ENCODE measurements at places on chromosomes 3 and 15.
A peak's percentile ranks its signal among the peaks of the same experiment; 100 is the strongest.

- DNase-seq = peak; percentile 12
Observed at GRCh38 chr3:11774296-11774877, 72.3 kb downstream of the TAMM41 start.

- no peak for DNase-seq
Observed at GRCh38 chr3:52099001-52099401, 42.6 kb upstream of the DUSP7 start.

DNA sequence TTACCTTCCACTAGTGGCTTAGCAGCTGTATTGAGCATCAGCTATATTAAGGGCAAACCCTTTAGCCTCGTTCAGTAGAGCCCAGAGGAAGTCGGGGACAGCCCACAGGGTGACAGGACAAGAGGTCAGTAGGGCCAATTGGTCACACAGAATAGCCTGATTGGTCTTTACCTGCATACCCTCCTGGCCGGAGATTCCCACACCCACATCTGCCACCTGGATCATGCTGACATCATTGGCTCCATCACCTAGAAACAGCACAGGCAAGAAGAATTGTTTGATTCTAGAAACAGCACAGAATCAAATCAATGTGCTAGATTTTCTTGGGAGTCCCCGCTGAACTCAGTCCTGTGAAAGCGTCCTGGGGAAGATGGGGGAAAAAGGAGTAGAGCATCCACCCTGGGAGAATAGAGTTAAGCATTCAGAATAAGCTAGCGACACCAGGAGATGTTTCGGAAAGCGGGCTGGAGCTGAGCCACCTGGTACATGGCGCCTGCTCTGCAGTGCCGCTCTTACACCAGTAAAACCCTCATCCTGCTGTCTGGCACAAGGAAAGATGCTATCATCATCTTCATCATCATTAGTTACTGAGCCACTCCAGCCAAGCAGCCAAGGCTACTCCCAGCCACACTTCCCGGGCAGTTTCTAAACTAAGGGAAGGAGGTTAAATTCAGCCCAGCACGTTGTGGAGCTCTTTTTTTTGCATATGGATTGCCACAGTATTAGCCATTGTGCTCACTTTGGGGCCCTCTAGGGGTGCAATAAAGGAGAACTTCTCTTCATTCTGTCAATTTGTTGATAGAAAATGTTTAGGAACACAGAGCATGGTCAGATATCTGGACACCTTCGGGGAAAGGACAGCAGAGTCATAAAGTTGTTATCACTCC, 171.3 kb downstream of the ATP10A start:
- DNase-seq = no peak

GRCh38 chr3:106049821-106050220, 181.0 kb upstream of the CBLB start:
- DNase-seq = no peak

DNA sequence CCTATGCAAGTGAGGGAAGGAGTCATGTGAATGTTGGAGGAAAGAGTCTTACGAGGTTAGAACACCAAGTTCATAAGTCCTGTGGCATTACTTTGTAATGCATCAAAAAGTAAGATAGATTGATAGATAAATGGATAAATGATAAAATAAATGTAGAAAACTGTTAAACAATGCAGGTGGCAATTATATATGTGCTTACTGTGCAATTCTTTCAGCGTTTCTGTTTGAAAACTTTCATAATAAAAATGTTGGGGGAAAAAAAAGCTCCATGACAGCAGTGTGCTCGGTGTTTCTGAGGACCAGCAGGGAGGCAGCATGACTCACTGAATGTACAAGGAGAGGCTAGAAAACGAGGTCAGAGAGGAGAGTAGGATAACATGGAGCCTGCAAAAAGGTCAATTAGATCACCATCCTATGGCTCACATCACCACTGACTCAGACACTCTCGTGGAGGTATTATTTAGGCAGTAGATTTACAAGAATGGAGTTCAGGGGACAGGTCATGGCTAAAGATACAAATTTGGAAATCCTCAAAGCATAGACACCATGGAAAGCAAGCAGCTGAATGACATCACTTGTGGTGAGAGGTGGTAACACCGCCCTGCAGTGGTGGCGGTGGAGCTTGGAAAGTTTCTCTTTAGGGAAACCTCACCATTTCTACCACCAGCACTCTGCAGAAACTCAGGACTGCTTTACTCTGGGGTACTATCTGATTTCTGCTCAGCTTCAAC, 219.8 kb downstream of the CTNNB1 start:
- DNase-seq = no peak

DNA sequence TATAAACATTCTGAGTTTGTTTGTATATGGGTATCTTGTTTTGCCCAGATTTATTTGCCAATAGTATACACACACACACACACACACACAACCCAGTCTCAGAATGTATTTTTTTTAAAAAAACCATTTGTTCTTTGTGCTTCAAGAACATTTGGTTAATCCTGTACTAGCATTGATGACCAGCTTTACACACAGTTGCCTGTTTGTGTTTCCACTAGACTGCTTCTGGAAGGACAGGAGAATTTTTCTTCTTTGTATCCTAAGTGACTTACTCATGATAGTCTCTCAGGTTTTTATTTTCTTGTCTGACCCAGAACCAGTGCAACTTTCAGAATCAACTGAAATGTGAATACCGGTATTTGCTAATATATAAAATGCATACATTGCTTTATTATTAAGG, 40.5 kb downstream of the U2SURP start:
- DNase-seq = no peak

GRCh38 chr15:31230630-31231485, 95.8 kb upstream of the KLF13 start:
- no peak for DNase-seq

DNA sequence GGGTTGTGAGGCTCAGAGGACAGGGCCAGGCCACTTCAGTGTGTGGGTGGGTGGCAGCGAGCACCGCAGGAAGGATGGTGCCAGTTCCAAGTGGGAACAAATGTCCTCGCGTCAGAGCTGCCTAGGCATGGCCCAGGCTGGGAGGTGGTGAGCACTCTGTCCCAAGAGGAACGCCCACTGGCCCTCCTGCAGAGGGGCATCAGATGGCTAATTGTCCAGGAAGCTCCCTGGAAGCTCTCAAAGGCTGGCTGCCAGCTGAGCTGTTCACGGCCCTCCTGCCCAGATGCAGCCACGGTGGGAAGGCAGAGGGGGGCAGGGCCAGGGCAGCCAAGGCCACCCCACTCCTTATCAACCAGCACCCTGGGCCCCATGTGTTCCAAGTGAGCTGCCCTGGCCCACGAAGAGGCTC, 55.2 kb downstream of the IQSEC1 start:
- no peak for DNase-seq

- DNase-seq = no peak
Observed at GRCh38 chr3:1380926-1381646, 288.3 kb downstream of the CNTN6 start.

- no peak for DNase-seq
Observed at GRCh38 chr3:82000773-82001172, 239.3 kb upstream of the GBE1 start.

DNA sequence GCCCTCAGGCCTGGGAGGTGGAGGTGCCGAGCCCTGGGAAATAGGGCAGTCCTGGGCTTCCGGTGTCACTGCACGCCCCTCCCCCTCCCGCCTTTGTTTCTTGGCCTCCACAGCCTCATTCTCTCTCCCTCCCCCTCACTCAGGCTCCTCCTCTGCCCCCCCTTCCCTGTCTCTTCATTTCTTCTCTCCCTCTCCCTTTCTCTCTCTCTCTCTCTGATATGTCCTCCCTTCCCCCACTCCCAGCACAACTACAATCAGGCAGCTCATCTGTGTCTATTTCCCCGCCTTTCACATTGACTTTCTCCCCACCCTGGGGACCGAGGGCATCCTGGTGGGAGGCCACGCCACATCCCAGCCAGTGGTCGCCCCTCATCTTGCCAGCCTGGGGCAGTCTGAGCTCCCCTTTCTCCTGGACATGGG, 40.2 kb downstream of the IDH2 start:
- DNase-seq = peak; percentile 76

DNA sequence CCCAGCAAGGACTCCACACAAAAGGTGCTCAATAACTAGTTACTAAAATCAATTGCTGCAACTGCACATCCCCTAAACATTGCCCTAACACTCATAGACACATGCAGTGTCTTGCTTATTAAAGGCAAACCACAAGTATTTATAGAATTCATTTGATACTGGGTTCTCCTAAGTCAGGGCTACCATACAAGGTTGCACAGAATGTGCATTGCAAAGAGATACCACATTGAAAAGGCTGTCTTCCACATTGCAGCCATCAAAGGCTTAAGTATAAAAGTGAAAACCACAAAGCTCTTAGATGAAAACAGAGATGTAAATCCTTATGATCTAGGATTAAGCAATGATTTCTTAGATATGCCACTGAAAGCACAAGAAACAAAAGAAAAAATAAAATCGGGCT, 33.6 kb upstream of the TOPAZ1 start:
- DNase-seq = no peak
